ENCODE measurements at places on chromosomes 6 and 20. TPM values are rescaled to one million over a fixed set of nuclear protein-coding genes. Genes with fewer than 3 reads are reported as not detected.

DNA sequence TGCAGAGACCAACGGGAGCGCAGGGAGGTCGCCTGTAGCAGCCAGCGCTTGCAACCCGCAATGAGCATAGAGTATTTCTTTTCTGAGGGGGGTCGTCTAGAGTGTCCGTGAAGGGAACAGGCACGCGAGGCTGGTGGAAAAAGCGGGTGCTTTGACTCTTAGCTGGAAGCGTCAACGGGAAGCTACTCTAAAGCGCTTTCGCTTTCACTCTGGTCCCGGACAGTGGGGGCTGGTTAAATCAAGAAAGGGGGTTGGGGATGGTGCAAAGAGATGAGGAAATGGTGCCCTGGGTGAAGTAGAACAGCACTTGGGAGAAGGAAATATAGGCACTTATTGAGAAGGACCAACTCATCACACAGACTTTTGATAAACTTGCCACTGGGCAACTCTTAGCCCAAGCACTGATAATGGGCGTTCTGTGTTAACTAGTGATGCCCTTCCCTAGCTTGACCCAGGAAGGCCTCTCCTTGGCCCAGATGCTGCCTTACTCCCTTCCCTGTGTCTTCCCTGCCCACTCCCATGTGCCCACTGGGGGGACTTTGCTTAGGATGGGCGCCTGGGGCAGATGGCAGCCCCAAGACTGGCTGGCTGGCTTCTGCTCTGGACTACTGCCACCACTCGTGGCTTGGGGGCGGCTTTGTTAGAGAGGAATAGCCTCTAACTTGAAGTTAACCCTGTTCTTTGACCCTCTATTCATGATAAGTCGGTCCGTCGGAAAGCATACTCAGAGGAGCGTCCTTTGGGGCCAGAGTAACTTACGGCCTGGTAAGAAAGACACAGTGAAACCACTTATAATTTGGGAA, 585 bp downstream of the PSMB9 start:
- H3K36me3 ChIP-seq: peaks cover 85% of the 10 kb centered on the region
- peak overlapping the region; percentile 99 for H3K4me3 ChIP-seq
- DNase-seq: peak; percentile 82
- no peaks in the 10 kb centered on the region for H3K27me3 ChIP-seq
- peaks cover 64% of the 10 kb centered on the region for H3K4me1 ChIP-seq

- no peak overlapping the region for H3K4me3 ChIP-seq
- no peak overlapping the region for H3K27ac ChIP-seq
- H3K36me3 ChIP-seq: no peaks in the 10 kb centered on the region
- no peak for DNase-seq
- peaks cover 8% of the 10 kb centered on the region for H3K4me1 ChIP-seq
These were observed 269.5 kb downstream of the PLCB1 start for GRCh38 chr20:8401556-8401955.

- no peak for DNase-seq
- no peak overlapping the region for H3K27ac ChIP-seq
- peaks cover 52% of the 10 kb centered on the region for H3K27me3 ChIP-seq
- no peaks in the 10 kb centered on the region for H3K36me3 ChIP-seq
- H3K4me1 ChIP-seq: peaks cover 51% of the 10 kb centered on the region
These were observed 9.9 kb upstream of the ULBP3 start for GRCh38 chr6:150078788-150079187.

DNA sequence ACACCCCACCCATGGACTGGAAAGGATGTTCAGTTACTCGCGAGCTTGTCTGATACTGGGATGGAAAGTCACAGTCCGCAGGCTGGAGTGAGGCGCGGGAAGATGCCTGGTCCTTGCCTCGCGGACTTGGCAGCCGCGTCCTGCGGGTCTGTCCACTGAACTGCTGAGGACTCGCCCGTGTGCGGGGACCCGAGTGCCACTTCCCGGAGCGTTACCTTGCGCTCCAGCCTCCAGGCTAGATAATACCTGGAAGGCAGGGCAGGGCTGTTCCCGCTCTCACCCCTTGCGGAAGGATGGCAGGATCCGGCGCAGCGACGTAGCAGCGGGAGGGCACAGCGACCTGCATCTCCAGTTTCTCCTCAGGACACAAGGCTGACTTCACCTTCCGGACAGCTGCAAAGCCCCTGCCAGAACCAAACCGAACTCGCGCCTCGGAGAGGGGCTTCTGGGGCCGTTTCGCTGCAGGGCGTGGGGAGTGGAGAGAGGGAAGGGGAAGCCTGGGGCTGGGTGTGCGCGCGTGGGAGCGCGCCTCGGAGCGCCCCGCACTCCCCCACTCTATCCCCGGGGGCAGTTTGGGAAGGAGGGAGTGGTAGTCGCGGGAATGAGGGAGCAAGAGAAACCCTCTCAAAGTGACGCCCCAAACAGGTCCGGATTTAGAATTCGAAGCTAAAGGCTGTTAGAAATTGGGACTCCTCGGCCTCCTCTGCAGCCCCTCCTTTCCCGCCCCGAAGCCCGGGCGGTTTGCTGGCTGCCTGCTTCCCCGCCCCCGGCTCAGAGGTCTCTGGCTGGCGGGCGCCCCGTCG, at the start of gene KCNQ5:
Gene KCNQ5, plus strand, starts transcription at position 774 of the 803 bp plus-strand sequence.
- DNase-seq: peak; percentile 46
- H3K27me3 ChIP-seq: peaks cover 29% of the 10 kb centered on the region
- peak within 1 kb of the TSS; percentile 88 for H3K27ac ChIP-seq
- peaks cover 55% of the 10 kb centered on the region for H3K4me1 ChIP-seq
- H3K4me3 ChIP-seq: peak within 1 kb of the TSS; percentile 82

The C20orf204 gene
- total RNA-seq: 19.0 TPM

- no peak for DNase-seq
- no peaks in the 10 kb centered on the region for H3K27me3 ChIP-seq
- no peaks in the 10 kb centered on the region for H3K4me1 ChIP-seq
These were observed 79.4 kb downstream of the FOXC1 start for GRCh38 chr6:1689141-1689540.

DNA sequence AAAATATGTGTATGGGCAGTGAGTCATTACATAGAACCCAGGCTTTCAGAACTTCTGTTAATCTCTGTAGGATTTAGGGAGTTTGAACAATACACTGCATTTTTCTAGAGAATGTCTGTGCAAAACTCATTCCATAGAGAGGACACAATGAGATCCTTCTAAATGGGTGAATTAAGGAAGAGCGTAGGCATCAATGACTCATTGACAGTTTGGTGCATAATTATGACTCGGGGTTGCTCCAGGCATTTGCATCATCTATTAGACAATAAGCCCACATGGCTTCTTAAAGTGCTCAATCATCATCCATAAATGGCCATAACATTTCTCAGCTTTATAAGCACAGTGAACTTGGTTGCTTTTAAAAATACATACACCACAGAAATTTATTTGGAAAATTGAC, 625.5 kb downstream of the CDH26 start:
- no peaks in the 10 kb centered on the region for H3K36me3 ChIP-seq
- H3K27ac ChIP-seq: no peak overlapping the region
- DNase-seq: no peak
- no peaks in the 10 kb centered on the region for H3K4me1 ChIP-seq
- H3K4me3 ChIP-seq: no peak overlapping the region

GRCh38 chr6:44646355-44646754, 258.8 kb downstream of the CDC5L start:
- peaks cover 1% of the 10 kb centered on the region for H3K36me3 ChIP-seq
- H3K4me1 ChIP-seq: peaks cover 40% of the 10 kb centered on the region
- no peak overlapping the region for H3K4me3 ChIP-seq
- no peaks in the 10 kb centered on the region for H3K27me3 ChIP-seq
- DNase-seq: no peak

GRCh38 chr6:4102687-4103244, 23.8 kb upstream of the FAM217A start:
- H3K4me3 ChIP-seq: no peak overlapping the region
- no peak for DNase-seq
- no peaks in the 10 kb centered on the region for H3K4me1 ChIP-seq
- H3K36me3 ChIP-seq: no peaks in the 10 kb centered on the region
- H3K27me3 ChIP-seq: peaks cover 7% of the 10 kb centered on the region

The GLYATL3 gene
- not detected for total RNA-seq

GRCh38 chr6:152068622-152069261, 261.3 kb downstream of the ESR1 start:
- no peak for DNase-seq
- H3K27ac ChIP-seq: no peak overlapping the region
- no peaks in the 10 kb centered on the region for H3K4me1 ChIP-seq
- H3K27me3 ChIP-seq: peaks cover 7% of the 10 kb centered on the region
- no peak overlapping the region for H3K4me3 ChIP-seq

The PHACTR3 gene
- total RNA-seq: not detected

The FOXA2 gene
- not detected for total RNA-seq

The CCM2L gene
- total RNA-seq: not detected

GRCh38 chr6:28134015-28134414, 7.7 kb upstream of the ZKSCAN8 start:
- H3K36me3 ChIP-seq: peaks cover 40% of the 10 kb centered on the region
- no peak overlapping the region for H3K4me3 ChIP-seq
- peak; percentile 51 for DNase-seq
- H3K4me1 ChIP-seq: peaks cover 63% of the 10 kb centered on the region
- peak overlapping the region; percentile 42 for H3K27ac ChIP-seq
